Nucleus accumbens (tissue), 56 donors: ENCODE measurements at places on chromosomes 11 and 22.
A peak's percentile ranks its signal among the peaks of the same experiment; 100 is the strongest.

- no peak for DNase-seq
Measured at GRCh38 chr11:67633758-67634365, 4.1 kb upstream of the NUDT8 start.

DNA sequence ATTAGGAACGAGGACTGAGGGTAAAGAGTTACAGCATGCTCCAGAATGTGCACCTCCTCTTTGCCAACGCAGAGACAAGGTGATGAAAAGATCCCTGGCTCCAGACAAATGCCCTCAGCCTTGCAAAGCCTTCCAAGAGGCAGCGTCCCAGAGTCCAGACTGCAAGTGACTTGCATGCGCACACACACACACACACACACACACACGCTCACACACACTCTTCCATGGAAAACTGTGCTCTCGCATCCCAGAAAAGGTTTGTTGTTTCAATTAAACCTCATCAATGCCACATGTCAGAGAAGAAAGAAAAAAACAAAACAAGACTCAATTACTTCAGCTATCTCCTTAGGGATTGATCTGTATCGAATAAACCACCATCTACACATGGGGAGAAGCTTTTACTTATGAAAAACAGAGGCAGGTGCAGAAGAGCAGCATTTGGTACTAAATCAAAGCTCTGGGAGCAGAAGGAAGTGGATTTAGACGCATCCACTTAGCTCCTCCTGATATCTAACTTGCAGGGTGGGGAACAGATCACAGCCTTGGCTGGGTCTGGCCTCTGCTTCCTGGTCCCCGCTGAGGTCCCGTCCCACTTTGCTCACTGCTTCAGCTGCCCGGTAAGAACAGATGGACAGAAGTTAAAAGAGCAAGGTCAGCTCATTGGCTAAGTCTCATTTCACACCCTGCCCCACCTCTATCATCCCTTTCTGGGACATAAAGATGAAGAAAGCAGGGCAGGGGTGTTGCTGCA is 249.8 kb upstream of the BLID start:
- DNase-seq: no peak

DNA sequence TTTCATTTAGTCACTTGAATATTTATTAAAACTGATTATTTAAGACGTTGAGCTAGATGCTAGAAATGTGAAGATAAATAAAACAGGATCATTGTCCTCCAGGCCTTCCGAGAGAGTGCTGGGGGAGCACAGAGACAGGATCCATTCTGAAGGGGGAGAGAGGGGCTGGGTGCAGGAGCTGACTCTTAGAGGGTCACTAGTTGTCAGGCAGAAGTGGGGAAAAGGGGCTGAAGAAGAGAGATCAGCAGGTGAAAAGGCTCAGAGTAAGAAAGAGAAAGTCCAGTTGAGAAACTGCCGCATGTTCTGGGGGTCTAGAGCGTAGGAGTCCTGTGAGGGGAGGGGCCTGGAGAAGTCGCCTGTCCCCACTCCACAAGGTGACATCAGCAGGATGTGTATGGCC is 206.2 kb upstream of the SNX19 start:
- DNase-seq: no peak

DNA sequence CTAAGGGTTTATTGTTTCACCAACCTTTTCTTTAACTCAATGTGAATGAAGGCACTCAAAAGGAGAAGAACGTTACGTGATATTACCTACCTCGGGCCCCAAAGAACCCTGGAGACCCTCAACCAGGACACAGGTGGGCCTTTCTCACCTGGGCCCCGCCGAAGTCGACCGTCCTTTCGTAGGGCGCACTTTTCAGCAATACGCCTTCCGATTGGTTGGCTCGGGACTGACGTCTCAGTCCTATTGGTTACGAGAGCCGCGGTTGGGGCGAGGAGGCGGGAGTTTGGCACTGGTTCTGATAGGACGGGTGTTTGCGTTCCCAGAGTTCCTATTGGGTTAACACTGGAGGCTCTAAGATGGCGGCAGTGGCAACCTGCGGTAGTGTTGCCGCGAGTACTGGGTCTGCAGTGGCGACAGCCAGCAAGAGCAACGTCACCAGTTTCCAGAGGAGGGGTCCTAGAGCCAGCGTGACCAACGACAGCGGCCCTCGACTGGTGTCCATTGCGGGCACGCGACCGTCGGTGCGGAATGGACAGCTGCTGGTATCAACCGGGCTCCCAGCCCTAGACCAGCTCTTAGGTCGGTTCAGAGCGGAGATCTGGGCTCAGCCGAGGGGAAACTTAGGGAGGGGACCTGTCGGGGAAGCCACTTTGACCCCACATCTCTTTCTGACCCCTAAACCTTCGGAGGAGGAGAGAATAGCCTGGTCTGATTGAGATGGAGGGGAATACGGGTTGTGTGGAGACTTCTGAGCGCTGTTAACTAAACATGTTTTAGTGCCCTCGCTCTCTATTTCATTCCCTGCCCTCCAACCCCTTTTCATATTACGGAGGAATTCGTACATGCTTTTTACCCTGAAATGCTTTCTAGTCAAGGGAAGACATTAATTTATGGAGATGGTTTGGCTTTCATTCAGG is at the start of the genes ELP4 and IMMP1L:
TSS of gene ELP4 (plus strand) at position 339 of the 917 bp plus-strand sequence. CDS start at position 357, 18 bp downstream.
TSS of gene IMMP1L (minus strand) at position 194 of the 917 bp plus-strand sequence. CDS start 46,346 bp downstream, outside the sequence.
- peak; percentile 89 for DNase-seq

DNA sequence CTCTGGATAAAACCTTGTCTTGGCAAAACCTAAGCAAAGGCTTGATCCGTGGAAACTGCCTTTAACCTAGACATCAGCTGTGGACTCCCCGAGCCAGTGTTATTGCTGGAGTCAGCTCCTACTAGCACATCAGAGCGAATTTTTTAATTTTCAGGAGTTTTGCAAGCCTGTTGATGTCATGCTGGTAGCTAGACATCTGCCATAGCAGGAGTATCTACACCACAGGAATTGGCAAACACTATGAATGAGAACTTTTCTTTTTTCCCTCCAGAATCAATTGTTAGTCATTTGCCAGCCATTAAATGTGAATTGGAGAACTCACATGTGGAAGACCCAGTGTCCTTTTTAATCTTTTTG is 201.2 kb downstream of the NAV2 start:
- no peak for DNase-seq

DNA sequence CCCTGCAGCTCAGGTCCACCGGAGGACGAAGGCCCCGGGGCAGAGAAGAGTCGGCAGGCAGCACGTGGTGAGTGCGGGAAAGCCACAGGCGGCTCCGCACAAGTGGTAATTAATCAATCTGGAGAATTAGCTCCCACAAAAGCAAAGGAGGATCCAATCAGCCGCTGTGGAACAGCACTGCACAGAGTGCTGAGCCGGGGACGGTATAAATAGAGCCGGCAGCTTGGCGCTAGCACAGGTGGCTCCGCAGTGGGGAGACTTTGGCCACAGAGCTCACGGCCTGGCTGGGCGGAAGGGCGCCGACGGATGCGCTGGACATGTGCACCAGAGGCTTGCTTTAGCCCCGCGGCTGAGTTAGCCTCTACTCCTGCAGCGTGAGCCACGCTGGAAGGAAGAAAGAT is 48.9 kb downstream of the IGSF9B start:
- no peak for DNase-seq

DNA sequence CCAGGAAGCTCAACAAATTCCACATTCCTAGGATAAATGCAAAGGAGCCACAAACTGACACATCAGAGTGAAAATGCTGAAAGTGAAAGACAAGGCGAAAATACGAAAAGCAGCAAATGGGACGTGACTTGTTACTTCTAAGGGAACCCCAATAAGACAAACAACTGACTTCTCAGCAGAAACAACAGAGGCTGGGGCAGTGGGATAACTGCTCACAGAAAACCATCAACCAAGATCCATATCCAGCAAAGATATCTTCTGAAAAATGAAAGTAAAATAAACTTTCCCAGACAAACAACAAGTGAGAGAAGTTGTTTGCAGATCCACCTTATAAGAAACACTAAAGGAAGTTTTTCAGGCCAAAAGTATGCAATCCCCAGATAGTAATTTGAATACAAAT is 72.1 kb downstream of the DGCR2 start:
- DNase-seq: no peak

DNA sequence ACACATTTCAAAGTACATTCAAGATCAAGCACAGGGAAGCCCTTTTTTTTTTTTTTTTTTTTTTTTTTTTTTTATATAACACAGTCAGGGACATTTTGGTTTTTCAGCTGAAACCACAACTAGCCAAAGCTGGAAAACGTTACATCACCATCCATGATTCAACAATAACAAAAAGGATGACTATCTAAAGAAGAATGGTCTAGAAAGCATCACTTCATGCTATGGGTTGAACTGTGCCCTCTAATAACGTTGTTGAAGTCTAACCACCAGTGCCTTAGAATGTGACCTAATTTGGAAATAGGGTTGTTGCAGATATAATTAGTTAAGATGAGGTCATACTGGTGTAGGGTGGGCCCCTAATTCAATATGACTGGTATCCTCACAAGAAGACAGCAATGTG is 46.6 kb downstream of the MTMR2 start:
- no peak for DNase-seq

GRCh38 chr11:83350187-83350586 is 64.0 kb upstream of the CCDC90B start:
- DNase-seq: no peak

DNA sequence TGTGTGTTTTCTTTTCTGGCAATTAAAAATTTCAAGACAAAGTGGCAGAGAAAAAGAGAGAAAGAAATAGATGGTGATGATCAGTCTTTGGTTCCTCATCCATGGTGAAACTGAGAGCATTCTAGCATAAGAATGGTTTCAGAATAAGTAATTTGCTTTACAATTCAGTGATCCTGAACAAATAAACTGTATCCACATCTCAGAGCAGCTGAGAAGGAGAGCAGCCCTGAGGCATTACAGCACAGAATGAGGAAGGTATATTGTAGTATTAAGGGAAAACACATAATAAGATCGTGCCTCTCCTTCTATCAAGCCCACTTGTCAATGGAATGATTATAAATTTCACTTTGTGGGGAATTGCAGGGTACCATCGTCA is 17.4 kb downstream of the LUZP2 start:
- DNase-seq: no peak

GRCh38 chr11:66768818-66769217 is 39.8 kb upstream of the SPTBN2 start:
- DNase-seq: no peak

DNA sequence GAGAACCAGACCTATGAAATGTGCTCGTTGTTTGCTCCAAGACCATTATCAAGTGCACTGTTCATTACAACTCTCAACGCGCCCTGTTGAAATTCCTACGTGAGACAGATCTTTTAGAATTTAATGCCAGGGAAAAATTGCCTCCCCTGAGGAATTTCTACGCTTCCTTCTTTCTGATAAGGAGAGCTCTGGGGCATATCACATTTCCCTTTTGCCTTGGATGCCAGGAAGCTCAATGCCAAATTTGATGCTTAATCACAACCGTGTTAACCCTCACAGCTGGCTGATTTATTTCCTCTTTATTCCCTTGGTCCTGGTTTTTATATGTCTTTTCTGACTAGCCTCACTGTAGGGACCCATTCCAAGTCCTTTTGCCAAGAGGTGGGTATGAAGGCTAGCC is 109.4 kb downstream of the MICAL2 start:
- DNase-seq: no peak

DNA sequence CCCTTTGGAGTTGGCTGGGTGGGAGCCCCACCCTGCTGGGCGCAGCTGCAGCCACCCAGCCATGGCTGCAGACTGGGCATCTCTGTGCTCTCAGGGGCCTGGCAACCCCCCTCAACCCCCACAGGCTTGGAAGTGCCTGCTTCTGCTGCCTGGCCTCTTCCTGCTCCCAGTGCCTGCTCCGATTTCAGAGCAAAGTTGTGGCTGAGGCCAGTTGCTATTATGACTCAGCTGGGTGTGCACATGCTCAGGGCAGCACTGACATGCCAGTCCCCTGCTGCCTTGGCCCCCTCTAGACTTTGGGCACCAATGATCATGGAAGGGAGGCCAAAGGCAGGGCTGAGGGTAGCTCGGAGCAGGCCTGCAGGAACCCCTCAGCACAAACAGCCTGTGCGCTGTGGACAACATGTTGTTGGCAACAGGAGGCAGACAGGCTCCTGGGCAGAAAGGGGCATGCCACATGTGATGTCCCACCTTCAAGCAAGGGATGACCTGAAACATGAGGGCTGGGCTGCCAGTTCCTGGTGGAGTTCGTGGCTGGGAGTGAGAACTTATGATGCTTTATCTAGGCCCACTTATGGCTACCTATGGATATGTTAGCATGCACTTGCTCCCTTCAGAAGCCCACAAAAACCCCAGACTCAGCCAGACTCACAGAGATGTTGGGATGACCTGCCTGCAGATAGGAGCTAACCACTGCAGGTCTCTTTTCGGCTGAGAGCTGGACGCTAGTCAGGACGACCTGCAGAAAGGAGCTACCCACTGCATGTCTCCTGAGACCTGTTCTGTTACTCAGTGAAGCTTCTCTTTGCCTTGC is 96.4 kb upstream of the AMOTL1 start:
- DNase-seq: no peak

- no peak for DNase-seq
Measured at GRCh38 chr11:16091862-16092261, 264.5 kb downstream of the SOX6 start.

DNA sequence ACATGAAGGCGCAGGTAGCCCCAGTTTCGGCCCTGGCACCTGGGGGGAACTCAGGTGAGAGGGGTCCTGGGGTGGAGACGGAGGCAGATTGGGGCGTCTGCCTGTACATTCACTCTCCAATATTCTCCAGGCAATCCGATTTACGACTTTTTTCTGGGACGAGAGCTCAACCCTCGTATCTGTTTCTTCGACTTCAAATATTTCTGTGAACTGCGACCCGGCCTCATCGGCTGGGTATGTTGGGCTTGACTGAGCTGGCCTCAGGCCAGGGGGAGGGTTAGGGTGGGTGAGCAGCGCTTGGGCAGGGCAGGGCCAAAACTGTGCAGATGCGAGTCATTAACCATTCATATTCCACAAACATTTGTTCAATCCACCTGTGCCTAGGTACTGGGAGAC is 1.7 kb downstream of the TM7SF2 start:
- no peak for DNase-seq

DNA sequence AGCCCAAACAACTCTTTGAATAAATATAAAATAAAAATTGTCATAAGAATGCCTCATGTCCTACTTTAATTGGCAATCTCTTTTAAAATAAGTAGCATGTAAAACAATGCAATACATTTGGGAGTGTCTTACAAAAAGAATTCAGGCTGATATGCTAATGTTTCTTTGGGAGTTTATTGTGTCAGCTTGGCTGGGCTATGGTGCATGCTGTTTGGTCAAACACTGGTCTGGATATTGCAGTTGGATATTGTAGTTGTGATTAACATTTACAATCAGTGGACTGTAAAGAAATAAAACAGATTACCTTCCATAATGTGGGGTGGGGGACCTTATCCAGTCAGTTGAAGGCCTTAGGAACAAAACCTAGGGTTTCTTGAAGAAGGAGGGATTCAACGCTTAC is 37.0 kb upstream of the B3GAT1 start:
- DNase-seq: no peak

GRCh38 chr22:47033648-47034000 is 271.2 kb downstream of the TBC1D22A start:
- no peak for DNase-seq
